ENCODE measurements at places on chromosomes 1 and 21. TPM values are rescaled to one million over a fixed set of nuclear protein-coding genes. Genes with fewer than 3 reads are reported as not detected.

SMIM12 gene
- 32.0 TPM for total RNA-seq

PRR9 gene
- total RNA-seq = not detected

BRINP3 gene
- not detected for total RNA-seq

RGSL1 gene
- not detected for total RNA-seq

Measured in left lobe of liver (tissue), 2 donors.